ENCODE measurements at places on chromosomes 5 and 9. TPM values are rescaled to one million over a fixed set of nuclear protein-coding genes. Genes with fewer than 3 reads are reported as not detected.
A peak's percentile ranks its signal among the peaks of the same experiment; 100 is the strongest.

Gene INSL6
- total RNA-seq = not detected

DNA sequence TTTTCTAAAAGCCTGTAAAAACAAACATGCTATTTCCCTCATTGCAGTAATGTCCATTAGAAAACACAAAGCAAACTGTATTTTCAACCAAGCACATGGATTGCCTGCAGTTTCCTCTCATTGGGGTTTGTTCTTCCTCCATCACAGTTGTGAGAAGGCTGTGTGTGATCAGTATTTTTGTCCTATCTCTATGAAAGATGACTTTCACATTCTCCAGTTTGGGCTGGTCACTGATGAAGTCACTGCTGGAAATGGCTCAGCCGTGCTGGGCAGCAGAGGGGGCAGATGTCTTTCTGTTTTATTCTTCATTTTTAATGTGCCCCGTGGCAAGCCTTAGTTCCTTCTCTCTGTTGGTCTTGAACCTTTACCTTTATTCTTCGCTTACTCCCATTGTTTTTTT is 288.9 kb upstream of the MPDZ start:
- no peak for DNase-seq

- no peak for DNase-seq
Observed at GRCh38 chr5:126384985-126385384, 38.2 kb upstream of the GRAMD2B start.

DNA sequence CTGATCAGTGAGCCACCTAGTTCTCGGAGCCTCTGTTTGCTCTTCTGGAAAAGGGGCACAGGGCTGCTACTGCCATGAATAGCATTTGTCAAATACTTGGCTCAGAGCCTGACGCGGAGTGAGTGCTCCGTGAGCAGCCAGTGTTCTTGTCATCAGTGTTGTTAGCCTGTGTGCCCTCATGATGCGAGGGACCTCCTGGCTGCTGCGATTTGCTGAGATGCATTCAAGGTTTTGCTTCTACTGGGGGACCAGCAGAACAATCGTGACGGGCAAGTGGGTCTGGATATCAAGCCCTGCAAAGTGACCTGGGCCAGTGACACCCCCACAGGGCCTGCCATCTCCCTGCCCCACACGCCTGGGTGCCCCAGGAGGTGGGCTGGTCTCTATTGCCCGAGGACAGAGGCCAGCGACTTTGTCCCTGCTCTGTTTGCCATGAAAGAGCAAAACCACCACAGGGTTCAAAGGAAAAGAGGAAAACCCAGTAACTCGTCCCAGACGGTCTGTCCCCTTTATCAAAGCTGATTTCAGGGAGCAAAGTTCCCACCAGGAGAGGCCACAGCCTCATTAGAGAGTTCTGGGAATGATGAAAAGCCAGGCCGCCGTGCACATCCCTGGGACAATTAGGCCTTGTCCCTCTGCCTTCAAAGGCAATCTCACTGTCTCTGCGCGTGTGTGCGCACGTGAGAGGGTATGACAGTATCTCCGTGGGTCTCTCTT is 86.5 kb upstream of the LMX1B start:
- no peak for DNase-seq

- DNase-seq = no peak
Observed at GRCh38 chr5:61333321-61333953, 1.4 kb downstream of the ZSWIM6 start.

DNA sequence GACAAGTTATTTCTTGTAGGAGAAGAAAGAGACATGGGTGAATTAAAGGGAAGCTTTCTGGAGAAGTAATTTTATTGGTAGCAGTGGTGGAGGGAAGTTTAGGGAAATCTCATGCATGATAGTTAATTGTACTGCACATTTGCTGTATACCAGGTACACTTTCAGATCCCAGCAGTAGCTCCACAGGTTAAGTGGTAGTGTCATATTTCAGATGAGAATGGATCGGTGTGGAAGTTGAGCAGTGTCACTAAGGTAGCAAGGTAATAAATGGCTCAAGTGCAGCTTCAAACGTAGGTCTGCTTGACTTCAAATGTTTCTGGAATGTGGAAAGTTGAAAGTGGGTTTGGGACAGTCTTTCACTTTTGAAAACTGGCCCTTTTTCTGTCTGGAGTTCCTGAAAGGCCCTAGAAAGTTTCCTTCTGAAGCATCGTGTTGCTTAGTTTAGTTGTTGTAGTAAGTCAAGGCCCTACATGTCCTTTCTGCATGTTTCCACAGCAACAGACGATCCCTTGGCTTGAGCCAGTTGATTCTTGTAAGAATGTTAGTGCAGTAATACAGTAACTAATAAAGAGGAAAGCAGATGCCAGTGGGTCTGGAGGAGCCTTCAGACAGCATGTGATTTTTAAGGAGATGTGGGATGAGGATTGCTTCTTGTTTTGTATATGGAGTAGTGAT is 3.7 kb downstream of the CLTA start:
- DNase-seq = no peak

- DNase-seq = no peak
Observed at GRCh38 chr9:5510360-5510931, at the start of gene PDCD1LG2. TSS of gene PDCD1LG2 (plus strand) at chr9:5510531. CDS start at chr9:5522547, 12,016 bp downstream.

DNA sequence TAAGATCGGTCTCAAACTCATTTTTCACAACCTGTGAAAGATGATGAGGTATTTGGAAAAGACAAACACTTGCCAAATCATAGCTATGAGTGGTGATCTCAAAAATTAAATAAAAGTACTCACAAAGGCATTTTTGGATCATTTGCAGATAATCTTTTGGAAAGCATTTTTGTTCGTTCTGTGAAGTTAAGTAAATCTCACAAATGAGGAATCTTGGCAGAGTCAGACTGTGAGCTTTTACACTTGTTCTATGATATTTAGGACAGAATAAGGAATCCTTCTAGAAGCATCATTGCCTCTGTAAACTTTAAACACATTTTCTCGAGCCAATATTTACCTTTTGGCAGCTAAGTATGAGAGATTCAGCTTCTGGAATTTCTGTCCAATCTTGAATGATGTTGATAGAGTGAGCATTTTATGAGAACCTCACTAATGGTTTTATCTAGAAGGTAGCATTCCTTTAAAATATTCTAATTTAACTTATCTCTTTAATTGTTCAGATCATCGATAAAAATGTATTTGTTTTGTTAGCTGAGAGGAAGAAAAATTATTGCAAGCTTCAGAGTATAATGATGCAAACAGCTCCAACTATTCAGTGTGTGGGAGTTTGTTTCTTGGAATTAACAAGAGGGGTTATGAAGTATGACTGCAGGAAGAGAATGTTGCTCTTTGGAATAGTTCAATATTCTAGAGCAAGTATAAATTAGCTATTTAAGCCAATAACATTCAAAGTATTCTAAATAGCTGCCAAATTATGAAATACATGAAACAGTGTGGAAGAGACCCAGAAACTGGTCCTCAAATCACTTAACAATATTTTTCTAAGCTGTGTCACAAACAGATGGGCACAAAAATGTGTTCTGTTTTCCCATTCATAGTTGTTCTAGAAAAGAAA is 48.6 kb upstream of the SLCO6A1 start:
- no peak for DNase-seq

GRCh38 chr5:9564752-9565151 is 18.9 kb upstream of the SEMA5A start:
- DNase-seq = no peak

GRCh38 chr5:141877356-141878185 is 639 bp downstream of the PCDH1 start:
- DNase-seq = peak; percentile 61

All from colonic mucosa (tissue), 4 donors.